ENCODE measurements at places on chromosomes 2 and 18.

DNA sequence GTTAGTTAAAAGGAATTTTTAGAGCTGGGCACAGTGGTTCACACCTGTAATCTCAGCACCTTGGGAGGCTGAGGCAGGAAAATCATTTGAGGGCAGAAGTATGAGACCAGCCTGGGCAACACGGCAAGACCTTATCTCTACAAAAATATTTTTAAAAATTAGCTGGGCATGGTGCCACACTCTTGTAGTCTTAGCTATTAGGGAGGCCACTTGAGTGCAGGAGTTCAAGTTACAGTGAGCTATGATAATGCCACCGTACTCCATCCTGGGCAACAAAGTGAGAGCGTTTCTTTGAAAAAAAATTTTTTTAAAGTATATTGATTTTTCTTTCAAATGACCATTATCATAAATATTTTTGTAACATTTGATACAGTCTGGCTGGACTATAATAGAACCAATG lies 93.6 kb upstream of the FAM117B start:
- no peak for DNase-seq

DNA sequence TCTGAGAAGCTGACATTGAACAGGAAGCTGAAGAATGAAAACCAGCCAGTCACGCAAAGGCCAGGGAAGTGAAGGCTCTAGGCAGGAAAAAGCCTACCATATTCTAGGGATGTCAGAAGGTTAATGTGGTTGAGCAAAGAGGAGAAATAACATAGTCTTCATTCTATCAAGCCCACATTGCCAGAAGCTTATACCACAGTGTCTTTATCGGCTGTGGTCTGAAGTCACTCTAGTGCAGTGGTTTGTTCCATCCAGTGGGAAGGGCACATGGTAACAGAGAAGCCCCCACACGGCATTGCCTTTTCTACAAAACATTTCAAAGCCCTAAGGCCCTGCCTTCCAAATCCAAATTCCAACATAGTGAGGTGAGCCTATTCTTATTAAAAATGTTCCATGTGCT lies 311.3 kb downstream of the TNS1 start:
- DNase-seq, result no peak

DNA sequence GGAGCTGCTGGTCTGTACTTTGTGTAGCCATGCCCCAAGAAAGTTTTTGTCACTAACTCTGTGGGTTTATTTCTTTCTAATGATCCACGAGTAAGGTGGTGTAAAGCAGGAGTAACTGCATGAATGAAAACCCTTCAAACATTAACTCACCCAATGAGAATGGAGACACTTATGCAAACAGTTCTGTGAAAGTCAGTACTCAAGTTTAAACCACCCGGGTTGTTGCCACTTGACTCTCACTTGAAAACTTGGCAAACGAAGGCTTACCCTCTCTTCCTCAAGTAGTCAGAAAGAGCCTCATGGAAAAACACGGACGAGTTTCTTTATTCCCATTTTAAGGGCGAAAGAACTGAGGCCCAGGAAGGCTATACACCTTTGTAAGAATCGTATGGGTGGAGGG lies 117.5 kb downstream of the MMADHC start:
- DNase-seq, result no peak

- DNase-seq, result no peak
These were observed 28.1 kb downstream of the TCF7L1 start for GRCh38 chr2:85160966-85161960.

GRCh38 chr2:235594041-235594440 lies 100.2 kb downstream of the AGAP1 start:
- DNase-seq, result peak; percentile 90

- peak; percentile 13 for DNase-seq
These were observed 34.0 kb upstream of the IL37 start for GRCh38 chr2:112876971-112877361.

GRCh38 chr2:20642055-20642971 lies 8.6 kb downstream of the HS1BP3 start:
- DNase-seq, result peak; percentile 66

DNA sequence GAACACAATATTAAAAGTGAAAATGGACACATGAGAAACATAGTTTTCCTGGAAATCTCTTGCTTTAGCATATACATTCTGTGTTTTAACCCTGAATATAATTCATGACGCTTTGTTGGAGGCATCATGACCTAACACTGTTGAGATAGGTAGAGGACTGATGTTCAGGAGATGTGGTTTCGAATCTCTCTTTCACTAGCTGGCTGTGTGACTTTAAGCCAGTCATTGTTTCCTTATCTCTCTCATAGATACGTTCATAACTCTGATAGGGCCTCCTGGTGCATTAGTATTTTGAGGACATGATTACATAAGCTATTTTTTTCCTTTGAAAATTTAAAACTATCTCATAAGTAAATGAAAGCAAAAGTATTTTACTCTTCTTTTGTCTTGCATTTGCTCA lies 179.0 kb upstream of the DTNA start:
- no peak for DNase-seq

GRCh38 chr2:168731616-168732015 lies 70.8 kb upstream of the NOSTRIN start:
- DNase-seq, result no peak

GRCh38 chr2:238850091-238850490 lies 2.2 kb downstream of the TWIST2 start:
- no peak for DNase-seq
